ENCODE measurements at places on chromosomes 16 and 17.

DNA sequence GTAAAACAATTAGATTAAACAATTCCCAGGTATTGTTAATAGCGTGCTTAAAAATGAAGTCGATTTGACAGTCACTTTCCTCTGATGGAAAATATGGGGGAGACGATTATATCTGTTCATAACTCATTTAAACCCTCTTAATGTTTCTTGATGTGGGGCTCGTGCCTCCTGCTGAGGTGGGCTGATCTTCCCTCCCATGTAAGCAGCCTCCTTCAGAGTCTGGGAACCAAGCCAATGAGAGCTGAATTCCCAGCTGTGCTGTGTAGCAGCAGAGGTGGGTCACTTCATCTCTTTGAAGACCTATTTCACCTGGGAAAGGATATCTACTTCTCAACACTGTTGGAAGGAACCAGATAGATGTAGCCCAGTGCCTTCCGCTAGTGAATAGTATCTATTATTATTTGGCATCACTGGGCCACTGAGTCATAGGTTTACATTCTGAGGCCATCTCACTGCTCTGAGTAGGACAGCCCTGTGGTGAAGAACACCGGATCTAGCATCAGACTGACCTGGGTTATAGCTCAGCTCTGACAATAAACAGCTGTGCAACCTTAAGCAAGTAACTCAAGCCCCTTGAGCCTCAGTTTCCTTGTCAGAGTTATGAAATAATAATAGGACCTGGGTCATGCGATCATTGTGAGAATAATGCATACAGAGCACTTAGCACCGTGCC lies 85.3 kb upstream of the C16orf82 start:
- DNase-seq = no peak

DNA sequence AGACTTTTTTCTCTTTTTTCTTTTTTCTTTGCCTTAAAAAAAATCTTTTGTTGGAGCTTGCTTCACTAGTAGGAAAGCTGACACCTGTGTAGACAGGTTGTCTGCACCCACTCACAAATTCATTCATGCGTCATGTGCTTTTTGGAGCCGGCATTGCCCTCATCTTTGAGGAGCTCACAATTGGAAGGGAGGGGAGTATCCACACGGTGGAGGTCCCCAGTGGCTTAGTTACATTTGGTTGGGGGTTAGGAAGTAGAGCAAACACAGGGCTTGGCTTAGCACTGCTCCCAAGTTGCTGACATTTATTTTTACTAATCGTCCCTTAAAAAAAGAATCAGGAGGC lies 18.7 kb upstream of the MEIOB start:
- no peak for DNase-seq

- DNase-seq = no peak
Measured at GRCh38 chr16:50741225-50741780, 583 bp upstream of the CYLD start.

DNA sequence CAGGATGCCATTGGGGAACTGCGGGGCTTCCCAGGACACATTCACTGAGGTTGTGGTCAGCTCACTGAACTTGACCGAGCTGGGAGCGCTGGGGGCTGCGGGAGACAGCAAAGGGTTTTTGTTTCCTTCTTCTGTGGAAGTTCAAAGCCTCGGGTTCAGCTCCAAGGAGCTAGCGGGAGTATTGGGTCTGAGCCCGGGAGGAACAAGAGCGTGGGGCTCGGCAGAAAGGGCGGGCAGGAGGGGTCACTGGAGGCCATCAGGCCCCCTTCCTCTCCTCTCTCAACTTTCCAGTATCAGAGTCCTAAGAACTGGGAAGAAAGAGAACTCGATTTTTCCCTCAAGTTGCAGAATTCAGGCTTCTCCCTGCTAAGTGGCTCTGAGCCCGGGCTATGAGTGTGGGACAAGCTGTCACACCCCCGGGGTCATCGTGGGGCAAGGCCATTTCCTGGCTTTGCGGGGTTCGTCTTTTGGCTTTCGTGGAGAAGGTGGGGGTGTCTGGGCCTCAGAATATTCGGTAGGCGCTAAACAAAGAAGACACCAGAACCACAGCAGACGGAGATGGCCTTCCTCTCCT lies 53.6 kb upstream of the CDC42EP4 start:
- DNase-seq = no peak

DNA sequence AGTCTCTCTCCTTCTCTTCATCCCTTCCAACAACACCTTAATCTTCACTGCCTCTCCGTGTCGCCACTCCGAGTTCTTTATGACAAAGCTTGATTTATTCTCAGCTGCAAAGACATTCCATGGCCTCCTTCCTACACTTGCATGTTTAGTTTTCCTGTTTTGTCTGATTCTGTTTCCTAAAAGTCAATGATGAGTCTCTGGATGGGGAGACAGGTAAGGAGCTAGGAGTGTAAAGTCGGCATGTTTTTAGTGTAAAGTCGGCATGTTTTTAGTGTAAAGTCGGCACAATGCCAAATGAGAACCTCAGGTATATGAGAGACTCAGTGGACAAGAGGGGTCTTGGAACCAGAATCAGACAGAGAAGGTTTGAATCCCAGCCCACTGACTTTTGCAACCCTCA lies 362.3 kb upstream of the EEF2KMT start:
- no peak for DNase-seq

DNA sequence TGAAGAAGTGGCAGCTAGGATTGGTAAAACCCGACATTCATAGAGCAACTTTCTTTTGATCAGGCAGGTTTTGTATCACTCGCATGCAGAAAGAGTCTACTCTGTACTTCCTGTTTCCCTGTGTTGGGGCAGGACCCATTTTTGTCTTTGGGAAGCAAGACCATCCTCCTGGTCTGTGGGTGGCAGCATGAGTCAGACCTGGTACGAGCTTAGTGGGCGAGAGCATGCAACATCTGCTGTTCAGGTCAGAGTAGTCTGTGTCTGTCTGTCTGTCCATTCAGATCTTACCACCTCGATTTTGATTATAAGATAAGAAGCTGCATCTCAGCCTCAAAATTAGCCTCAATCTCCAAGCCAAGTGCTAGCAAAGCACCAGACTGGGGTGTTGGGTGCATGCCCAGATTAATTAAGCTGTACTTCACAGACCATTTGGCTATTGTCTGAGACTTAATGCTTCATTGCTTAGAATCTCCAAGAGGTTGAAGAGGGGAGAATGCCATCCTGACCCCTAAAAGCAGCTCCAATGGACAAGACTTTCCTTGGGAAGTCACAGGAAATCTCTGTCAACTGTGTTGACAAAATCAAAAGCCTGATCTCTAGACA lies 110.9 kb downstream of the XYLT1 start:
- DNase-seq = no peak

GRCh38 chr16:57797526-57798266 lies 4.6 kb downstream of the KIFC3 start:
- peak; percentile 79 for DNase-seq

DNA sequence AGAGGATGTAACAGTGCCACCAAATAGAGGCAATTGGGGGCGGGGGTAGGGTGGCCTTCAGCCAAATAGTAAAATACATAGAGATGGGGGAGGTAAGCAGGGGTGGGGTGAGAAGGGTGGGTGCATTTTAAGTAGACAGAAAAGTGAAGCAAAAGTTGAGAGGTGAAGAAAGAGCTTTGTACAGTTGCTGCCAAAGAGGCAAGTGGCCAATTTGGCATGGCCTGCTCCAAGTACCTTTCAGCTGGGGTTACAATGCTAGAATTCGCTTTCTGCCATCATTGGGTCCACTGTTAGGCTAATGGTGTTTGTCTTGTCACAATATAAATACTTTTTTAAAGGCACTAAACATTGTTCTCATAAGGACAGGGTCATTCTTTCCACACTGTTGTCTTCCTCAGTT lies 5.2 kb upstream of the TMEM97 start:
- DNase-seq = no peak

DNA sequence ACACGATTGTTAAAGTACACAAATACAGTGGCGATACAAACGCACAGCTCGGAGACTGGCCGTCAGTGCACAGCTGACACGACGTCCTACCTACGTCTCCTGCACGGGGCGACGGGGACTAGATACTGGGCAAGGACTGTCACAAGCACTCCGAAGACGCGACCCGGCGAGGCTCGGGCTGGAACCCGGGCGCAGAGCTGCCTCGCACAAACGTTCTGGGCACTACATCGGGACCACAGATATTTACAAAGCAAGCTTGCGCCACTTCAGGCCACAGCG lies 13.8 kb downstream of the SLC16A3 start:
- no peak for DNase-seq

GRCh38 chr17:2672026-2672425 lies 39.5 kb downstream of the CLUH start:
- DNase-seq = no peak

- DNase-seq = peak; percentile 50
Measured at GRCh38 chr17:76074390-76075363, at the start of gene GALR2. GALR2 (plus strand) TSS chr17:76074781; CDS start chr17:76074884, 103 bp downstream.

DNA sequence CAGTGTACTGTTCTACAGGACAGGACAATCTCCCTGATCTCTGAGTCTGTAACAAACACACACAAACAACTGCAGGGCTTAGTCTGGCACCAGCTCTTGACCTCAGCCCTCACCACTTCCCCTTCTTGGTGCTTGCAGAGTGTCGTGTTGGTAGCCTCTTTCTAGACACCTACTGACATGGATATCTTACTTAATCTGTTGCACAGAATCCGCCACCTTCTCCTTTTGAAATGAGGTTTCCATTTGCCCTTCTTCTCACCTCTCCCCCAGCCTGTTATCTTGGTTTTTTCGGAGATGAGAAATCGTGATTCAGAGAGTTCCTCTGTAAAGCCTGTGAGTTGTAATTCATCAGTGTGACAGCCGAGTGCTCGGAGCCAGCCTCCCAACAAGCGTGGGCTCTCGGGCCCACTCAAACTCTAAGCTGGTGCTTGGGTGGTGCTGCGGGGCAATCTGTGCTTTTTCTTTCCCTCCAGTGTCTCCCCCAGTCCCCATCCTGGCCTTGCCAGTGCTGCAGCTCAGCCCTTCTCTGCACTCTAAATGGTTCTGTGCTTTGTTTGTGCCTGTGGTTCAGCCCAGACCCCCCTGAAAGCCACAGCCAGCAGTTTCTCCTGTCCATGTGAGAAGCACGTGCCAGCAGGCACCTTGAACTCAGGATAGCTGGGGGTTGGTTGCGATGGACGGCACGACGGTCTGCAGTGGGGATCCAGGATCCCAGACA lies 28.1 kb downstream of the KIAA0513 start:
- DNase-seq = peak; percentile 31

GRCh38 chr17:76147211-76148014 lies 6.4 kb upstream of the FOXJ1 start:
- DNase-seq = no peak

- no peak for DNase-seq
Measured at GRCh38 chr16:79664407-79664806, 63.9 kb upstream of the MAF start.

DNA sequence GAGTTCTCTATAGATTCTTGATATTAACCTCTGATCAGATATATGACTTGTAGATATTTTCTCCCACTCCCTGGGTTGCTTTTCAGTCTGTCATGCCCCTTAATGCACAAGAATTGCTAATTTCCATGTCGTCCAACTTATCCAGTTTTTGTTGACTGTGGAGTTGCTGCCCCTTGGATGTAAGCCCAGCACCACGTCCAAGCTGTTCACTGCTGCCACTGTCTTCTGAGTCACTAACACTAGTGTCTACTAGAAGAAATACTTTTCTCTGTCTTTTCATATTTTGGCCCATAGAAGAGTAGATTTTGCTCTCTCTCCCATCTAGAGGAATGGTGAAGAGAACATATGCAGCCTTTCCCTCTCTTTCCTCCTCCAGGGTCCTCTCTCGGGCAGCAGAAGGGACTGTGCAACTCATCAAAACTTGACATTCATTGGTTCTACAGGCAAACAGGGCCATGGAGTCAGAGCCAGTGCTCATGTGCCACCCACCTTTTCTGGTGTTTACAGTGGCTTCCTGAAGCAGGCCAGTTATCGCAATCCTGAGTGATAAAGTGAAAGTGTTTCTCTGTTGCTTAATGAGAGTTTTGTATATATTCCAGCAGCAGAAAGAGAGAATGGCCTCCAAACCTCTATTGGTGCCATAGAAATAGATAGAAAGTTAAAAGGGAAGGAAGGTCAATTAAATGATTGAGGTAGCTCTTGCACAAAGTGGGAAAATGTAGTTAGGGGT lies 22.6 kb upstream of the PMP22 start:
- no peak for DNase-seq

DNA sequence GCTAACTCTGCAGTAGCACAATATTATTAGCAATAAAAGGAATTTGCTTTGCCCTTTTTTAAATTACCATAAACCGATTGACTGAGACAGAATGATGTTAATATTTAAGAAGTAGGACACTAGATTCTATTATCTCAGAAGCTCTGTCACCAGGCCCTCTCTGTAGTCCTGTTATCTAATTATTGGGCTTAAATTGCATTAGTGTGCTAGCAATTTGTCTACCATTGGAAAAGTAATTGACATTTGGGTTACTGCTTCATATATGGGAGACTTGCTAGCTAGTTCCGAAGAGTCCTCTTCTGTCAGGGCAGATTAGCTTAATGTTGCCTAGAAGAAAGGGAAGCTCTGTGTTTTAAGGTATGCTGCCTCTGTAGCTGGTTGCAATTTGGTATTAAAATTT lies 1107.3 kb upstream of the EEF2KMT start:
- no peak for DNase-seq

GRCh38 chr16:69476920-69477443 lies 52.6 kb downstream of the CYB5B start:
- no peak for DNase-seq

GRCh38 chr16:12625068-12625467 lies 178.6 kb downstream of the CPPED1 start:
- DNase-seq = no peak

- no peak for DNase-seq
Measured at GRCh38 chr17:35051183-35051578, 12.3 kb downstream of the RFFL start.

- DNase-seq = no peak
Measured at GRCh38 chr16:12532871-12533610, 270.6 kb downstream of the CPPED1 start.

DNA sequence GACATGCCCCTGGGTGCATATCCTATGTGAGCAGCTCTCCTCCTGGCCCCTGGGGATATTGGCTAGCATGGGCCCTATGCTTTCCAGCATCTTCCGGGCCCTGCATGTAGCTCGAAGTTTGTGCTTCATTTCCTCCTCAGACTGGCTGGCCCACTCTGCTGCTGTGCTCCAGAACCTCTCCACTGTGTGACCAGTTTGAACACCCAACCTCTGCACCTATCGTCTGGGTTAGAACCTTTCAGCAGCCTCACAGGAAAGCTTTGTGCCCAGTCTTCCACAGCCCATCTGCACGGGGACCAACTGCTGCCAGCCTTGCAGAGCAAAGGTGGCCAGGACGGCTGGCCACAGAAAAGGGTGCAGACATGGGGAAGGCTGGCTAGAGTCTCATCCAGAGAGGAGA lies 10.2 kb upstream of the CLEC18B start:
- no peak for DNase-seq

DNA sequence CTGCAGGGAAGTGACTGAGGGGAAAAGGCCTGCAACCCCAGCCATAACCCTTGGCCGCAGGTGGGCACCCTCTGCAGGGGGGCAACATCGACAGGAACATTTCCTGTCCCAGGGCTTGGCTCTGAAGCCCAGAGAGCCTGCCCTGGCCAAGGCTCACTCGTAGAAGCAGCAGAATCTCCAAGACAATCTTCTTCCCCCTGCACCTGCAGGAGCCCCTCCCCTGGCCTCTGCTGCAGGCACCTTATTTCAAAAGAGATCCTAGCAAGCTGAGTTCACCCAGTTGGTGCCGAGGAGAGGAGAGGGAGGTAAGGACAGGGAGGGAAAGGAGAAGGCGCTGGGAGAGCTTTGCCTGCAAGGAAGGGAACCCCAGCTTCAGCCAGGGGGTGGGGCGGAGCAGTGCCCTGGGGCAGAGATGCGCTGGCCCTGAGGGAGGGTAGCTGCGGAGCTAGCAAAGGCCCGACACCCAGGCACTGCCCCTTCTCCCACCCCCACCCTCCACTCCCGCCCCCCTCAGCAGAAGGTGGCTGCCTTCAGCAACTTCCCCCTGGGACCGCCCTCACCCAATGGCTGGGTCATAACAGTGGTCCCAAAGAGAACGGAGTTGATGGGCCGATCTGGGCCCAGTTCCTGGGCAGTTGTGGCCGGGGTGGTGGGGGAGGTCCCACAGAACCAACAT lies 104.3 kb upstream of the TNRC6C start:
- no peak for DNase-seq

All from right kidney (tissue), 9 donors.